ENCODE measurements at places on chromosomes 12 and 14.

DNA sequence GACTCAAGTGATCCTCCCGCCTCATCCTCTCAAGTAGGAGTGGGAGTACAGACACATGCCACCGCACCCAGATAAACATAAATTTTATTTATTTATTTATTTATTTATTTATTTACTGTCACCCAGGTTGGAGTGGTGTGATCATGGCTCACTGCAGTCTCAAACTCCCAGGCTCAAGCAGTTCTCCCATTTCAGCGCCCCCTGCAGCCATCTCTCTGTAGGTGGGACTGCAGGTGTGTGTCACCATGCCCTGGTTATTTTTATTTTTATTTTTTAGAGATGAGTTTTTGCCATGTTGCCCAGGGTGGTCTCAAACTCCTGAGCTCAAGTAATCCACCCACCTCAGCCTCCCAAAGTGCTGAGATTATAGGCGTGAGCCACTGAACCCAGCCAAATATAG, 33.2 kb upstream of the KIF21A start:
- DNase-seq = no peak

GRCh38 chr14:58942516-58942915, 246.0 kb upstream of the DAAM1 start:
- no peak for DNase-seq

GRCh38 chr12:5904441-5904840, 40.6 kb downstream of the ANO2 start:
- no peak for DNase-seq

GRCh38 chr14:102323102-102323501, 3.6 kb downstream of the ZNF839 start:
- no peak for DNase-seq

DNA sequence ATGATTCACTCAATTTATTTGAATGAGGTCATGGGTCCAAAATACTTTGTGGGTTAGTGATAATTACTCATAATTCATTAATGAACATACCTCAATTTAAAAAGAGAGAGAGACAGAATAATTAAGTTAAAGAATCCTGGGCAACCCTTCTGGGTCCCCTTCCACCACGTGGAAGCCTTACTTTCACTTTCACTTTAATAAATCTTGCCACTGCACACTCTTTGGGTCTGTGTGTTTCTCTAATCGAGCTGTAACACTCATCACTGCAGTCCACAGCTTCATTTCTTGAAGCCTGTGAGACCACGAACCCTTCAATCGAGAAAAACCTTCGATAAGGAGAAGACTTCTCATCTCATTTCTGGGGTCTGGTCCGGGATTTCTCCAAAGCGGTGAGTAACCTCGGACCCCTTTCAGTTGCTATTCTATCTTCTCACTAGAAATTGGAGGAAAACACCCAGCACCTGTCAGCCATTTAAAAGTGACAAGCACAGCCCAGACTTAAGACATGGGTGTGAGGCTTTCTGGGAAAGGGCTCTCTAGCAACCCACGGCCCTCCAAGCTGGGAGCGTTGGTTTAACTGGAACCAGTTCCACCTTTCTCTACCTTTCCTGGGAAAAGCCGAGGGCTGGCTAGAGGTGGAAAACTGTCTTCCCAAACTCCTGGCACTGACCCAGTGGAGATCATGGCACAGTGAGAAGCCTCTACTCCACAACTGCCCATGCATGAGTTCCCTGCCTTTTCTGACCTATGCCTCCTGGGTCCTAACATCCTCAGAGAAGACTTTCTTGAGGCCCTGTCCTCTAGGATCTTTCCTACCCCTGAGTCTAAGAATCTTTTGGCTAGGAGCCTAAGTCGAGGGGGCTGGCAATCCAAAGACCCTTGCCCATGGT, 148.8 kb upstream of the ATF7IP start:
- no peak for DNase-seq

- DNase-seq = no peak
Measured at GRCh38 chr12:10901427-10901826, 7.9 kb downstream of the TAS2R13 start.

DNA sequence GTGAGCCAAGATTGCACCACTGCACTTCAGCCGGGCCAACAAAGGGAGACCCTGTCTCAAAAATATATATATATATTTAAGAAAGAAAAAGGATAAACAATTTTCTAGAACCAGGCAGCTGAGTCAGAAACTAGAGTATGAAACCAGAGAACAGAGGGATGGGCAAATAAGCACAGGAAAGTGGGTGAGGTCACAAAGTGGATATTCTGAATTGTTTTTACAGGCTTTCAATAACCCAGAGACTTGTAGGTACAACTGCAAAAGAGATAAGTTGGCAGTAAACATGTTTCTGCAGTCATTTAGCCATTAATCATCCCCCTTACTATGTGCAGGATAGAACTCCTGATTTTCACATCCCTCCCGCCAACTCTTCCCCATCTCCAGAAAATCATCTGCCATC, 94.2 kb downstream of the BTG1 start:
- no peak for DNase-seq

GRCh38 chr14:100067971-100068959, 3.0 kb downstream of the EVL start:
- DNase-seq = peak; percentile 91

DNA sequence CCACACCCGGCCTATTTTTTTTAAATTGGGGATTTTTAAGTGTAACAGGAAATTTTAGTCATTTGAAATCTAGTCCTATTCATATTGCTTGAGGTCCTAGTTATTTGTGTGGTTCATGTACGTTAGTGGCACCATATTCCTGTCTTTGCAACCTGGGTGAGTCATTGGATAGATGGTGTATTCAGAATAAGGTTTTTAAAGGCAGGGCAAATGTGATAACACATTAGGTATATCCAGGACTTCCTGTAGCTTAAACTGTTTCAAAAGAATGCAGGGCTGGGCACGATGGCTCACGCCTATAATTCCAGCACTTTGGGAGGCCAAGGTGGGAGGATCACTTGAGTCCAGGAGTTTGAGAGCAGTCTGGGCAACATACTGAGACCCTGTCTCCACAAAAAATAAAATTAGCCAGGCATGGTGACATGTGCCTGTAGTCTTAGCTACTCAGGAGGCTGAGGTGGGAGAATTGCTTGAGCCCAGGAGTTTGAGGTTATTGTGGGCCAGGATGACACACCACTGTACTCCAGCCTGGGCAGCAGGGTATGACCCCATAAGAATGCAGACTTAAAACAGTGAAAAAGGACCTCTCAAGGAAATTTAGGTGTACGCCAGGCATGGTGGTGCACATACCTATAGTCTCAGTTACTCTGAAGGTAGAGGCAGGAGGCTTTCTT, 8.1 kb downstream of the ATP6V0A2 start:
- no peak for DNase-seq

- no peak for DNase-seq
Measured at GRCh38 chr14:91230397-91231035, 14.0 kb downstream of the GPR68 start.

DNA sequence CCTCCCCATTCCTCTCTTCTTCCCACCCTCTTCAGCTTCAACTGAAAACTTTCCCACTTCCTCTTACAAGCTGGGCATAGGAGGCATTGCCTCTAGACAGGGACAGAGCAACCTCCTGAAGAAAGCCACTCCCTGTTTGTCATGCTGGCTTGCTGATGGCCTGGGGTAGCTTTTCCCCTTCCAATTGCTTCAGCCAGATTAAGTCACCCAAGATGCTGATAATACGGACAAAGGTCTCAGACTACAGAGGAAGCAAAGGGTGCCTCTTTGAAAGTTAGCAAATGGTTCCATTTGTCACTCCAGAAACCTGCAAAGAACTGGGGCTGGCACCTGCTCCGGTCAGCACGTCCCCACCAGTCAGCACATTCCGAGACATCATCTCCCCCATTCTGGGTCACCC, 6.0 kb downstream of the KRT2 start:
- DNase-seq = no peak

- DNase-seq = no peak
Measured at GRCh38 chr12:117000316-117000715, 89.6 kb downstream of the FBXW8 start.

DNA sequence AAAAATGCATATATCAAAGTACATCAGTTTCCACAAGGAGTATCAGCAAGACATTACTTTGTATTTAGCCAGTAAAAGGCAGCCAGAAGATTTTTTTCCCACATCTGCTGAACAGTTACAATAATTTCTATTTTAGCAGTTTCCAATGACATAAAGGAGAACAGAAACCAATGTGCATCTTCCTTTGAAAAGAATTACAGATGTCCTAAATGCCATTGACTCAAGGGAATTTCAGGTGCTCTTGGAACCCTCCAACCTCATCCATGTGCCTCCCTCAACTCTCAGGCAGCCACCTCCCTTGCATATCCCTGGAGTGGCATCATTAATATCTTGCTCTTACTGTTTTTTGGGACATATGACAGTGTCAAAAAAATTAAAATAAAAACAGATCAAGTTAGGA, 62.2 kb upstream of the ST8SIA1 start:
- DNase-seq = no peak

DNA sequence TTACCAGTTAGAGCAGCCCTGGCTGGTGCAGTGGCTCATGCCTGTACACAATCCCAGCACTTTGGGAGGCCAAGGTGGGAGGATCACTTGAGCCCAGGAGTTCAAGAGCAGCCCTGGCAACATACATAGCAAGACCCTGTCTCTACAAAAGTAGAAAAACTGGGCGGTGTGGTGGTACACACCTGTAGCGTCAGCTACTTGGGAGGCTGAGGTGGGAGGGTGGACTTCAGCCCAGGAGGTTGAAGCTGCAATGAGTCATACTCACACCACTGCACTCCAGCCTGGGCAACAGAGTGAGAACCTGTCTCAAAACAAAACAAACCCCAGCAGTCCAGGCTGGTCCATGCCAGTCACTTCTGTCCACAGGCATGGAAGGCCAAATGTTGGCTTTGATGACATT, 7.4 kb downstream of the COX14 start:
- DNase-seq = no peak

DNA sequence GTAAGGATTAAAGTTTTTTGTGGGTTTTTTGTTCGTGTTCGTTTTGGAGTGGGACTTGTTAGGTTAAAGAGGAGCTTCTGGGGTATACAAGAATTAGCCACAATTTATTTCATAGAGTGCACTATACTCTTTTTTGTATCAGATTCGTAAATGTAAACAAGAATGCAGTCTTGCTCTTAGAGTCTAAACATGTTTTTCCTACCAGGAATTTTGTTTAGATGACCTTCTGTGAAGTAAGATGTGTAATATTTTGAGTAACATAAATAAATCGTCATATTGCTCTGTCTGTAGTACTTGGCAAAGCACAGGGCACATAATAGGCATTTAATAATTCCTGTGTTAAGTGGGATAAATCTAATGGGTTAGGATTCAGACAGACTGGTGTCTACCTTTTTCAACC, 9.6 kb downstream of the CNOT2 start:
- DNase-seq = no peak

- DNase-seq = no peak
Measured at GRCh38 chr14:35257809-35258208, 34.4 kb upstream of the PSMA6 start.

GRCh38 chr12:104494793-104495158, 38.0 kb downstream of the CHST11 start:
- no peak for DNase-seq

DNA sequence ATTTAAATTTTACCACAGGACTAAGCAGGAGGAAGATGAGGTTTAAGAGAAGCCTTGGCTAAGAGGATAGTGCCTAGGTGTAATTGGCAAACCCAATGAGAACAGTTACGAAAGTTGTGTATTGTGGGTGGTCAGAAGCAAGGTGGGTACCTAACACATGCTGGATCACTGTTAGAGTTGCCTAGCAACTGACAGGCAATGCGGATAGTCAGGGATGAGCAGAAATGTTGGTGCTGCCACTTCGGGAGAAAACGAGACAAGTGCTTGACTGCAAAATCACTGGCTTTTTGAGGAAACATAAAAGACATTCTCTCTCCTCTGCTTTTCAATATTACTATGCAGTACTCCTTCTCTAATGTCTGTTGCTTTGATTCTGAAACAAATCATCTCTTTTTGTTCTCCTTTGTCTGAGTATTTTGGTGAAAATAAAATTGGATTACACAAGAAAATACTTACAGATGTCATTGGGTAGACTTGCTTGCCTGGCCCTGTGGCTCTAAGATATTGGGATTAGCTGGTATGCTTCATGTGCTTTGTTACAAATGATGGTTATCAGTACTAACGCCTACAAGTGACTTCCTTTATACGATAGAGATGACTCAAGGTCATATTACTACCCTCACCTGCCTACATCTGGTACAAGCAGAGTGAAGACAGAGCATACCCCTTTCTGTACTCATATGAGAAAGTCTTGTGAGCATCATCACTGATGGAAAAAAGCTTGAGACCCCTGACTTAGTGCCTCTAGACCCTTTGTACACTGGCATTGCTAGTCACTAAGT, 48.0 kb downstream of the TDP1 start:
- no peak for DNase-seq

- no peak for DNase-seq
Measured at GRCh38 chr14:68979722-68980451, 785 bp upstream of the ACTN1 start.

GRCh38 chr12:49967777-49968250, 4.9 kb upstream of the AQP6 start:
- no peak for DNase-seq

GRCh38 chr14:35368139-35368460, 36.4 kb downstream of the NFKBIA start:
- DNase-seq = no peak

DNA sequence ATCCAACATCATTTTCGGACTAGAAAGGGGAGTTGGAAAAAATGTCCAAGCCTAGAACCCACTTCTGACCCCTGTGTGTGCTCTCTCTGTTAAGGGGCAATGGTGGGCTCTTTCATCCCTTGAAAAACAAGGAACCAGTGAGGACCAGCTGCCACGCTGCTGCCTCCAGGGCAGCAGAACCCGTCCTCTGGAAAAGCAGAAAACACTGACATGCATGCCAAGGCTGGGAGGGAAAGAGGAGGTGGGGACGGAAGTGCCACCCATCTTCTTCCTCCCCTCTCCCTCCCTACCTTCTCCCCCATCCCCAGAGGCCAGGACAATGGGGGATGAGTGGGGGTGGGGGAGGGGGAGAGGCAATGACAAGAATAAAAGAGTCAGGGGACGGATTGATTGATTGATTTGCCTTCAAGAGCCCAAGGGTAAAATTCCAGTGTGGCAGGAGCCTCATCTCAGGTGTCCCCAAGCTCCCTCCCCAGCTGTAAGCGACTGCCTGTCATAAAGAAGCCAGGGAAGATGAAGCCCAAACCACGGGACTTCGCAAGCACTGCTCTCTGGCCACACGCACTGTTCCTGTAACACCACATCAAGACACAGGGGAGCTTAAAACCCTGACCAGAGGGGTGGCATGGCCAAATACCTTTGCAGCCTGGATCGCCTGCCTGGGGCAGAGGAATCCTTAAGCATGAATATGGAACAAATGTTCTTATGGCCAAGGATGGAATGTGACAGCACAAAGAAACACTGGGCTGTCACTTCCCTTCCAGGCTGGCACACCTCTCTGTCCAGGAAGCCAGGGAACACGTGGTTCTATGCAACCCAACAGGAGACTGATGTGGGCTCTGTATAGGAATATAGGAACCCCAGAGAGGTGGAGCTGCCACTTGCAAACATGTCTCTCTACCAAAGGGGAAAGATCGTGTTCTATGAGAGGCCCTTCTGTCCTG, 38.9 kb upstream of the BDKRB2 start:
- no peak for DNase-seq

- DNase-seq = no peak
Measured at GRCh38 chr12:793711-794110, 41.3 kb downstream of the WNK1 start.

Measured in stimulated activated CD4-positive, alpha-beta T cell treated with anti-CD3 and anti-CD28 coated beads, TNF-alpha, amount 100 ng/mL, for 24 hours (primary cell).